ENCODE measurements at places on chromosomes 5 and 9. TPM values are rescaled to one million over a fixed set of nuclear protein-coding genes. Genes with fewer than 3 reads are reported as not detected.

DNA sequence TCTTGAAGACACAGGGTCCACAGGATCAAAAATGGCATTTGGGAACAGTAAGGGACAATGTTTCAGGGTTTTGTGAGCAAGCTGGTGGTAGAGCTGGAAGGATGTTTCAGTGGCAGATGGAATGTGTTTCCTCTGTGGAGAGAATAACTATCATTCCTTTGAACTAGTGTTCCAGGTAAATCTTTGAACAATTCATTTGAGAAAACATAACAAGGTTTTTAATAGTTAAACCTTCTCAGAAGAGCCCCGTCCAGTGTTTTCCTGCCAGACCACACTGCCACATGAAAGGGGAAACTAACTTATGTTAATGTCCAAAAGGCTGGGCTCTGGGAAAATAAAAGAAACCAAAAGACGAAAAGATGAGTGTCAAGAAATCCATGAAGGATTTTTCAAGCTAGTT lies 207.0 kb upstream of the ZNF462 start:
- no peaks in the 10 kb centered on the region for H3K27me3 ChIP-seq
- no peaks in the 10 kb centered on the region for H3K36me3 ChIP-seq
- no peak overlapping the region for H3K4me3 ChIP-seq
- no peak for DNase-seq

- no peak overlapping the region for H3K27ac ChIP-seq
- peaks cover 2% of the 10 kb centered on the region for H3K4me1 ChIP-seq
- DNase-seq, result no peak
- no peaks in the 10 kb centered on the region for H3K36me3 ChIP-seq
- H3K27me3 ChIP-seq, result no peaks in the 10 kb centered on the region
Measured at GRCh38 chr9:127142931-127143464, 20.6 kb upstream of the ANGPTL2 start.

- no peak overlapping the region for H3K27ac ChIP-seq
- H3K4me1 ChIP-seq, result peaks cover 7% of the 10 kb centered on the region
- DNase-seq, result no peak
- no peaks in the 10 kb centered on the region for H3K27me3 ChIP-seq
- no peaks in the 10 kb centered on the region for H3K36me3 ChIP-seq
Measured at GRCh38 chr9:120924698-120925534, 1.7 kb downstream of the TRAF1 start.

DNA sequence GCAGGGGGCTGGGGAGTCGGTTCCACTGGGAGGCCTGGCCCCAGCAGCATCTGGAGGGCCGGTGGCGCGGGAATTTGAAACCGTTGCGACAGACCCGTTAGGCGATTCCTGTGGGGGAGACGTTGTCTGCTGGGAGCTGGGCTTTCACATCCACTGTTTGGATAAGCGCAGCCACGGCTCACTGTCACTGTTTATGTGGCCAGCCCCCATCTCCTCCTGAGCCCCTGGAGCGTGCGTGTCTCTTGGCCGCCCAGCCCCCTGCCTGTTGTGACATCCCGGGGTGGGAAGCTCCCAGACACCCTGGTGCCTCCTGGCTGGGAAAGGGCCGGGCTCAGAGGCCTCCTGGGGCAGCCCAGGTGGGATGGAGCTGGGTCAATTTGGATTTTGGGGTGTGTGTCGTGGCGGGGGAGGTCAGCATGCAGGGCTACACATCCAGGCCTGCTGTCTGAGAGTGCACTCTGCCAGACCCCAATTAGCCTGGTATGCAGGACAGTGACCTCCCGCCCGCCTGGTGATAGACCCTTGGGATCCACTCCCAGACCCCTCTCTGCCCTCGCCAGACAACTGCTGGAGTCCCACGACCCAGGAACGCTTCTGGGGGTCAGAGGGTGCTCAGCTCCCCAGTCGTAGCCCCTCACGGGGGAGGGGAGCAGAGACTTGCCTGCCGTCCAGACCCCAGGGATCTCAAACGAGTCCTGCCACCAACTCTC lies 62.0 kb upstream of the RNU6ATAC start:
- H3K27me3 ChIP-seq, result no peaks in the 10 kb centered on the region
- no peak for DNase-seq
- H3K4me3 ChIP-seq, result no peak overlapping the region
- no peaks in the 10 kb centered on the region for H3K36me3 ChIP-seq

DNA sequence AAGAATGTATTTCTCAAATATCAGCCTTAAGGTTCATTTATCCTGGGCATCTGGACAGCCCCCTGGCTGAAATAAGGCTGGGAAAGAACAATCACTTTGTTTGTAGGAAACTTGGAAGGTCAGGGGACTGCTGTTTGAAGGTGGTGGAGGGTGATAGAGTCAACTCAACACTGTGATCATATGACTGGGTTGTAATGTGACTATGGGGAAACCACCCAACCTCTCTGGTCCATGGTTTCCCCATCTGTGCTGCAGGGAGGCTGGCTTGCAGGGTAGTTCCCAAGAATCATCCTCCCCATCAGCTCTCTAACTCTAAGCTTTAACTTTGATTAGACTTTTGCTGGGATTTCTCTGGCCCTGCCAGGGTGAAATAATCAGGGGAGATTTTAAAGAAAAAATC lies 10.0 kb downstream of the INSYN2B start:
- no peak overlapping the region for H3K4me3 ChIP-seq
- H3K36me3 ChIP-seq, result no peaks in the 10 kb centered on the region
- no peaks in the 10 kb centered on the region for H3K4me1 ChIP-seq

- H3K4me1 ChIP-seq, result peaks cover 6% of the 10 kb centered on the region
- H3K27ac ChIP-seq, result no peak overlapping the region
- no peaks in the 10 kb centered on the region for H3K36me3 ChIP-seq
- DNase-seq, result peak; percentile 18
Measured at GRCh38 chr5:176769911-176770310, 40.4 kb upstream of the UNC5A start.

DNA sequence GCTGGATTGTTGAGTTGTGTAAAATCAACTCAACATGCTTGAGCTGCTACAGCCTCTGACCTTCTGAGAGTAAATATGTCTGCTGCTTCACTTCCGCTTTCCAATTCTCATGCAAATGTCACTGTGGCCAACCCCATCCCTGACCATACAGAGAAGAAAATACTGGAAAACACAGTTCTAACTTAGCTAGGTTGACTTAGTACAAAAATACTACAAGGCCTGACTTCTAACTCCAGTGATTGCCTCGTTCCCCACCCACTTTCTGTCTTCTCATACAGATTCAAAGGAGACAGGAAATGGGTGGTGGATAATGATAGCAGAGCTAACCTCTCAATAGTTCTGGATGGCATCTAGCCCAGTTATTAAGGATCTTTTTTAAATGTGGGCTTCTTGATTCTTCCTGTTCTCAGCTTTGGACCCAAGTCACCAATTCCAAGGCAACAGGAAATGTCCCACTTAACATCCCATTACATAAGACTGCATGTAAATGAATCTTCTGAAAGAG lies 226.6 kb upstream of the SLC24A2 start:
- peaks cover 4% of the 10 kb centered on the region for H3K4me1 ChIP-seq
- no peak for DNase-seq
- no peak overlapping the region for H3K4me3 ChIP-seq
- no peaks in the 10 kb centered on the region for H3K27me3 ChIP-seq
- peaks cover 7% of the 10 kb centered on the region for H3K36me3 ChIP-seq

The SURF1 gene
- 43.3 TPM for total RNA-seq

The RASEF gene
- 1.9 TPM for total RNA-seq

The KIF12 gene
- 3.3 TPM for total RNA-seq
